ENCODE measurements at places on chromosomes 3 and 15. TPM values are rescaled to one million over a fixed set of nuclear protein-coding genes. Genes with fewer than 3 reads are reported as not detected.

GRCh38 chr15:74283368-74283767 lies 47.2 kb downstream of the CCDC33 start:
- no peak for DNase-seq

The GNAT1 gene
- not detected for polyA plus RNA-seq

DNA sequence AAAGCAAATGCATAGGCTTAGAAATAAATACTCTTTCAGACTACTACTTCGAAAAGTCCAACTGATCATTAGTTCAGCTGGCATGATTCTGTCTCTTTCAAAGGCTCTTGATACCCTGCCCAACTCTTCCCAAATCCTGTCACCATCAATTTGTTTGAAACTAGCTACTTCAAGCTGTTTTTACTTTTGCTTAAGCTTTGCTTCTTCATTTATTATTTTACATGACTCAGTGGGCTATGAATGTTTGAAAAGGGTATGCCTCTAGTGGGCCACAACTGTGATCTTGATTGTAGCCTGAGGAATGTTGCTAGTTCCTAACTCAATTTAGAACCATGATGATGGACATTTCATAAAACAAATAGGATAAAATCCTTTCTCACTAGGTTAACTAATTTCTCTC lies 340.8 kb downstream of the NAALADL2 start:
- DNase-seq, result no peak

The TGFBR2 gene
- polyA plus RNA-seq, result 13.9 TPM
